Activated T-cell treated with anti-CD3 and anti-CD28 coated beads for 1 hour (primary cell): ENCODE measurements at places on chromosomes 11 and 22.

- no peak for DNase-seq
These were observed 87.6 kb downstream of the SCN3B start for GRCh38 chr11:123566852-123567251.

DNA sequence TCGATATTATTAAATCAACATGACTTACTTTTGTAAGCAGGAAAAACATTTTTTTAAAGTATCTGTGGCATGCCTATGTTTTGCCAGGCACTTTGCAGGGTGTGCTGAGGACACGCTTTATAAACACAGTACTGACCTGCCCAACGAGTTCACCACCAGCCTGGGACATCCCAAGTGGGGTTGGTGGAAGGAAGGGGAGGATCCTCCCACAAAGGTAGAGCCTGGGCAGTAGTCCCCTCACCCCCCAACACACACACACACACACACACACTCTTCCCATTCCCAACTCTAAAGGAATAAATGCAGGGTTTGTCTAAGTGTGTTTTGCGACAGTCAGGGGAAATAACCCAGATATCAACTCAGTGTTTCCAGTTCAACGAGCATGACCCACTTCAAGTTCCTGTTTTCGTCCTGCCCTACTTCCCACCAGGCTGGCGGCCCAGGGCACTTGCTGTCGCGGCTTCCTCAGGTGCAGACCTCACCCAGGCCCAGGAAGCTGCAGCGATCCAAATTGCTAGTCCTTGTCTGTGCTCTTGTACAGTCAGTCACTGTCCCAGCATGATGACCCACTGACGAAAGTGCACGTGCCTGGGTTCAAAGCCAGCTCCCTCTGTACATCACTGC, 3.1 kb downstream of the CERK start:
- peak; percentile 60 for DNase-seq

- no peak for DNase-seq
These were observed 77.9 kb downstream of the SCN3B start for GRCh38 chr11:123576501-123576900.

DNA sequence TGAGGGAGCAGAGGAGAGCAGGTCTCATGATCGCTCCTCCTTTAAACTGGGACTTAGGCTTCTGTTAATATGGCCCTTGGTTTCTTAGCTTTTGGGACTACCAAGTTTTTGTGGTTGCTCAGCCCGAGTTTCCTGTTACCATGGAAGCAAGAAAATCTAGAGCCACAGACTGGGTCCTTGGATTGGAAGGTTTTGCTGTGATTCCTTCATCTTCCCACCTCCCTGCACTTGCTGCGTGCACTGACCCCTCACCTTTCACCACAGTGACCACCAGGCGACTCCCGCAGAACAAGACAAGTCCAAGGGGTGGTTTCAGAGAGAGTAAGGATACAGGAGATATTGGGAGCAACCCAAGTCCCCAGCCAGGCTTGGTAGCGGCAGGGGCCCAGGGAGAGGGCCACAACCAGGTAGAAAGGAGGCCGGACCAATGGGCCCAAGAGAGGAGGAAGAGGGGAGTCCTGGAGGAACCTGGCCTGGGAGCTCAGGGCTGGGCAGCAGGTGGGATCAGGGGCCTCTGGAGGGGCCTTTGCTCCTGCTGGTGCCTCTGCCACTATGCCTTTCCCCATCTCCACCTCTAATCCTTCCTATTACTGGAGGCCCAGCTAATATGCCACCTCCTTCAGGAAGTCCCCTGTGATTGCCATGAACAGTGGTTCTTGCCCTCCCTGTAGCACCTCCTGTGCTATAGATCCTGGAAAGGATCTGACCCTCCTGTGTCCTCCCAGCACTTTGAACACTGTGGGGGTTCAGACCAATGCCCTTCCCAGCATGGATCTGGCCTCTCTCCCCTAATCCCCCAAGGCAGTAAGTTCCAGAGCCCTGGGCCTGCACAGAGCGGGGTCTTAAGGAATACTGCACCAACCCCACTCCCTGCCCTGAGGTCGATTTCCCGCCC, 21.2 kb downstream of the CSF2RB start:
- no peak for DNase-seq

DNA sequence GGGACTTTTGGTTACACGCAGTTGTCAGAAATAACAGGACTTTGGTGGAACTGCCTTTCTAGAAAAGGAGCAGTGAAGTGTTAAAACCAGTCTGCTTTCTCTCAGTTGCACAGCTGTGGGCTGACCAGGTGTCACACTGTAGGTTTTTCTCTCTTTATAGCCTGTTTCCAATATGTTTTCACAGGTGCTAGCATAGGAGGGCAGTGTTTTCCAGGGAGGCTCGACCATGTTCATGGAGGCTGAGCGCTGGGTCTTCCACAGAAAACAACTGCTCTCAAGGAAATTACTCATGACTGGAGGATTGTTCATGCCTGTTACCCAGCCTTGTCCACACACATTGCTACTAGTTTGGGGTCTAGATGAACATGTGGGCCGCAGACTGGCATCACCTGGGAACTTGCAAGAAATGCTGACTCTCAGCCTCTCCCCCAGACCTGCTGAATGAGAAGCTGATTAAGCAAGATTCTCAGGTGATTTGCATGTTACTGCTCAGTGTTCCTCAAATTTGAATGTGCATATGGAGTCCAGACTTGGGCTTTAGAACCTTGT, 157.7 kb downstream of the MAML2 start:
- no peak for DNase-seq

- DNase-seq: no peak
These were observed 312.7 kb downstream of the SOX6 start for GRCh38 chr11:16043617-16044016.

GRCh38 chr11:69520186-69520916, 38.9 kb downstream of the LINC01488 start:
- DNase-seq: no peak

- no peak for DNase-seq
These were observed 138.3 kb downstream of the GUCY1A2 start for GRCh38 chr11:106879832-106880546.

GRCh38 chr11:1199751-1200610, 22.9 kb upstream of the MUC5B start:
- no peak for DNase-seq

DNA sequence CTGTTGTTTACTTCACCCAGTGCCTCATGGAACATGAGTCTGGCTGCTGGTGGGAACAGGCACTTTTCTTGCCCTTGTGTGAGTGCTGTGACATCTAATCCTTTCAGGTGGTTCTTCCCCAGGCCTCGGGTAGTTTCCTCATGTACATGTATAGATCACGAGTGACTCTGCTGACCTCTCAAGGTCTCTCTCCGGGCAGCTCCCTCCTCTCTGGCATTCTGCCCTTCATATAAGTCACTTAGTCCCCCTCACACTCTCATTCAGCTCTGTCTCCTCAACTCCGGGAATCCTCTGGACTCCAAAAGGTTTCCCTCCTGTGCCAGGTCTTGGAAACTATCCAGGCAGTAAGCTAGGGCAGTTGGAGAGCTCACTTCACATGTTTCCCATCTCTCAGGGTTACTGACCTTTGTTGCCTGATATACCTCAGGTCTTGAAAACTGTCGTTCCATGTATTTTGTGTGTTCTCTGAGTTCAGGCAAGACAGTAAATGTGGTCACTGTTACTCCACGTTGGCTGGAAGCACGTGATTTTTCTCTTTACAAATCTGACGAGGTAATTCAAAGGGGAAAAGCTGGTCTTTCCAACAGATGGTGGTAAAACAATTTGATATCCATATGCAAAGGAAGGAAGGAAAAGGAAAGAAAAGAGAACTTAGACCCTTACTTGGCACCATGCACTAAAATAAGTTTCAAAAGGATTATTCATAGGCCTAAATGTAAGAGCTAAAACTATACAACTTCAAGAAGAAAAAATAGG, 40.5 kb upstream of the PITPNB start:
- no peak for DNase-seq

- no peak for DNase-seq
These were observed 2.1 kb downstream of the INPPL1 start for GRCh38 chr11:72226701-72227100.

DNA sequence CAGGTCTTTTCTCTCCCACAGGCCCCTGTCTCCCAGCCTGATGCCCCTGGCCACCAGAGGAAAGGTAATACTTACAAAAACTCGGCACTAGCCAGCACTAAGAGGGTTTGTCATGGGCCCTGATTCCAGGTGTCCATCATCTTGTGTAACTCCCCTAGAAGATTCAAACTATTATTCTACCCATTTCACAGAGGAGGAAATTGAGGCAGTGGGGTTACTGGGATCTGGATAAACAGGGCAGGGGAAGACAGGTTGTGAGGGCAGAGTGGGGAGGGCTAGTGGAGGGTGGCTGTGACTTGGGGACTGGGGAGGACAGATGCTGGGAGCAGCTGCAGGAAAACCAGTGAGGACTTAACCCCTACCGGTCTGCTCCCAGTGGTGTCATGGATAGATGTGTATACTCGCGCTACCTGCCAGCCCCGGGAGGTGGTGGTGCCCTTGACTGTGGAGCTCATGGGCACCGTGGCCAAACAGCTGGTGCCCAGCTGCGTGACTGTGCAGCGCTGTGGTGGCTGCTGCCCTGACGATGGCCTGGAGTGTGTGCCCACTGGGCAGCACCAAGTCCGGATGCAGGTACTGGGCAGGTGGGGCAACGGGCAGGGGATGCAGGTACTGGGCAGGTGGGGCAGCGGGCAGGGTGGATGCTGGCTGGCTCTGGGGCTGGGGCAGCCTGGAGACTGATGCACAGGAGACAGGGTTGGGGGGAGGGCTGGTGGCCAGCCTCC, 1.2 kb downstream of the VEGFB start:
- no peak for DNase-seq

- peak; percentile 13 for DNase-seq
These were observed 1.1 kb upstream of the SLC35F2 start for GRCh38 chr11:107859459-107860239.

DNA sequence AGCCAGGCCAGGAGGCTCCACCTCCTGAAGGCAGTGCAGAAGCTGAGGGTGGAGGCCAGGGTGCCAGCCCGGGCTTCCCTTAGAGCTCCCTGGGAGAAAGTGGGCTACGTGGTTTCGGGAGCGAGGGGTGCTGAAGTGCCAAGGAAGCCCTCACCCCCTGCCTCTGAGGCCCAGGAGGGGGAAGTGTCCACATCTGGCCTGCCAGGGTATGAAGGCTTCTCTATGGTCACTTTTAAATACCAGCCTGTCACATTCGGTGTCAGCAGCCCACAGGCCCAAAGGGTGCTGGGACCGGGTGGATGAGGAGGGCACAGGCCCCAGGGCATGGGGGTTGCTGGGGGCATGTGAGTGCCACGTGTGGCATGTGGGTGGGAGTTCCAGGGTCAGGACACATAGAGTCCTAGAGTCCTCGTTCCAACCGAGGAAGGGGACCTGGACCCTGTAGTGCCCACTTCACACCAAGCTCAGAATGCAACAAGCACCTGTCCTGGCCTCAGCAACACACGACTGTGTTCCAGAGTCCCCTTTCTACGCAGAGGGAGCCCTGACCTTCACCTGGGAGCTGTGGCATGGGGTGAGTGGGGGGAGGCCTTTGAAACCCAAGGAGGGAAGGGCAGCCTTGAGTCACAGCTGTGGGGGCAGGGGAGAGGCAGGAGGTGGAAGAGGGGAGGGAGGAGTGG, 1.7 kb downstream of the SHISA8 start:
- no peak for DNase-seq

DNA sequence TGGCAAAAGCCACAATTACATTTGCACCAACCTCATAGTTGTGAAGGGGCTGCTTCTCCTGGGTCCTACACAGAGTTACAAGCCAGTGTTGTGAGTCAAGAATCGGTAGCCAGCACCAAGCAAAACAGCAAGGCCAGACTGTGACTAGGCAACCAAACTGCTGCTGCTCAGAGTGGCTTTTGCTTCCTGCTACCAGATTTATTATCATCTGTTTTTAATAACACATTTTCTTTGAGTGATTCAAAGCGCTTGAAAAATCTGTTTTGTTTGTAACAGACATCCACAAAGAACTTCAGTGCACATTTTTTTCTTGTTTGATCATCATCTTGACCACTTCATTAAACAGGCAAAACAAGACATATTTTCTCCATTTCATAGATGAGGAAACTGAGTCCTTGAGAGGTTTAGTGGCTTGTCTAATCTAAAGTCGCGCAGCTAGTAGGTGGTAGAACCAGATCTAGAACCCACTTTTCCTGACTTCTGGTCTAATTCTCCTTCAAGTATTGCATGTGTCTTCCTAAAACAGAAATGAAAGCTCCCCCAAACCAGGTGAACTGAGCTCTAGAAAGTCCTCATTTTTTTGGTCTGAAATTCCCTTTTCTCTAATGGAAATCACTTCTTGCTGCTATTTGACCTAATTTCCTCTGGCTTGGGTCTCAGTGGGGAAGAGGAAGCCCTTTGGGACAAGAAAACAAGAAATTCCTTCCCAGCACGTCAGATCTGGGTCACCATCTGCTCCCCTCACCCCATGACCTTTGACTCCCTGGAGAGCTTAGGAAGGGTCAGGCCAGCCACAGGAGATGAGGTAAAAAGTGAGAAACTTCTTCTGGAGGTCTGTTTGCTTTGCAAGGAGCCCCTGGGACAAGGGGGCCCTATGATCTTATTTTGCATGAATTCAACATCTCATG, 39.9 kb downstream of the CWC15 start:
- no peak for DNase-seq

- peak; percentile 48 for DNase-seq
These were observed at the start of gene ST3GAL4 for GRCh38 chr11:126355324-126355925. Gene ST3GAL4 (plus strand): TSS chr11:126355686. CDS start chr11:126406156, 50,470 bp downstream.

DNA sequence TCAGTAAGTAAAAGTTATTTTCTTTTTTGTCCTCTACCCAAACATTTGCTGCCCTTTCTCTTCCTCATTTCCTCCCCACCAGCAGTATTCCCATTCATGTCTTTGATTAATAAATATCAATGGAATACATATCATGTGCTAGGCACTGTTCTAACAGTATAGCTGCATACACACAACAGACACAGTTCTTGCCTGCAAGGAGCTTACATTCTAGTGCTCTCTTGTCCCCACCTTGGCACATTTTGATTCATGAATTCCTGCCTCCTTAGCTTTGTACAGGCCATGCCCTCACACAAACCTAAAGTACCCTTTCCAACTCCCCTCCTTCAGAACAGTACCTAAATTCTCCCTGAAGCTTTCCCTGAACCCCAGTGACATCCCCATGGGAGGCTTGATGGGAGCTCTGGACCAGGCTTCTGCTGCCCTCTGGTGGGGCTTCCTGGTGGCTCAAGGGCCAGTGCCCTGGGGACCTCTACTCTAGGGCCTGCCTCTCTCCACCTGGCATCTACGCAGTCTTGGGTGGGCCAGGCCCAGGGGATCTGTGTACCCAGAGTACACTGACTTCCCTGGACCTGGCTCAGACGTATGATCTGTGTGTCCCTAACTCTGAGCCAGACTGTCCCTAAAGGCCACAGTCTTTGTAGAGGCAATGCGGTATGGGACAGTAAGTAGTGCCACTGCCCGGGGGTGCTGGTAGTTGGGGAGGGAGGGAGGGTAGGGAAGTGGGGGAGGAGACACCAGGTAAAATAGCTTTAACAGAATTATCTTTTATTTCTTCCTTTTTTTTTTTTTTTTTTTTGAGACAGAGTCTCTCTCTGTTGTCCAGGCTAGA, 14.1 kb downstream of the RPS13 start:
- no peak for DNase-seq

DNA sequence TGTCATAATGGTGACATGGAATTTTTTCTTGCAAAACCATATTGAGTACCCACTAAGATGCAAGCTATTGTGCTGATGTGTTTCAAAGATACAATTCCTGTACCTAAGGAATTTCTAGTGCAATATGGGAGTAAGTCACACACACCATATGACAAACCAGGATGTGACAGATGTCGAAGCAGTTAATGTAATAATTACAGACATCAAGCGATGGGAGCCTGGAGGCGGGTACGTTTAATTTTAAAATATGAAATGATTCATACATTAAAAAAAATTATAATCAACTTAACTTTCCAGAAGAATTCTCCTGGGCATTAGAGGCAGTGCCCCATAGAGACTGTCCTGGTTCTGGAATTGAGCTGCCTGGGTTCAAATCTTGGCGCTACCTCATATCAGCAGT, 6.0 kb downstream of the SYCE3 start:
- DNase-seq: no peak
